ENCODE measurements at places on chromosomes 6 and 20.

DNA sequence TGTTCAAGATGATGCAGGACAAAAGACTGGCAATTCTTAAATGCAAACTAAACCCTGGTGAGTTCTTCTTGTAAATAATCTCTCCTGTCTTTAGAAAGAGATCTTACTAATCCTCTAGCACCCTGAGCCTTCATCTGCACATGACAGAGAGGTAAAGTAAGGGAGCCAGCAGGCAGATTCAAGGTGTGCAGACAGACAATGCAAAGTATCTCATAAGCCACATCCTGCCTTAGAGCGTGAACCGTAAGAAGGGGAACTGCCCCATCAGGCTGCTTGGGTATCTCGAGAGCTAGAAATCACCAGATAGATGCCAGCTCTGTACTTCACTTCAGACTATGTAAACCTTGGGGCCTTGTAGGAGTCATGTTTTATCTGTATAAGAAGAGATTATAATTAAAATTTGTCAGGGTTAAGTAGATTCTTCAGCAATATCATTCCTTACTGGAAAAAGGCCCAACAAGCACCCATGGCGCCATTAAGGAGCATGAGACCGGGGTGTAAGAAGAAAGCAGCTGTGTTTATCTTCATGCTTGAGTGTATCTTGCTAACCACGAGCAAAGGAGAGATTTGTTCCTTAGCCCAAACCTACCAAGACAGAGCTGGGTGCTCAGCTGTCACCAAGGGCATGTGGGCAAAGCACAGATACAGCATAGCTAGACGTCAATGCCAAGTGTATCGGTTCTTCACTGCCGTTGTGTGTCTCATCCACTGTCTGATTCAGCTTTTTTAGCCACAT, 24.4 kb downstream of the CNR1 start:
- no peak for DNase-seq

GRCh38 chr6:15993716-15994228, 135.1 kb upstream of the MYLIP start:
- no peak for DNase-seq

DNA sequence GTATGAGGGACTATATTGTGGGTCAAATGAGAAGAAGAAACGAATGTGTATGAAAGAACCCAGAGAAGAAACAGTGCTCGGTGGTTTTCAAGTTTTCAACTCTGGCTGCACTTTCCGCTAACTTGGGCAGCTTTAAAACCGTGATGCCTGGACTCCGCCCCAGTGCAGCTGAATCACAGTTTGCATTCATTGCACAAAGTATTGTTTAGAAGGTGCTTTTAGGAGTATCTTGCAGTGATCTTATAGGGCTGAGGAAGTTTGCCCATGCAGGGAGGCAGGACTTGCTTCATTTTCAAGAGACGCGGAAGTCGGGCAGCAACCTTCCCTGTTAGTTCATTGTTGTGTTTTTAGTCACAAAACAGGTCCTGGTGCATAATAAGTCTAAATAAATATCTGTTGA, 52.7 kb downstream of the RSPH3 start:
- no peak for DNase-seq

GRCh38 chr6:71239694-71240093, 48.9 kb upstream of the OGFRL1 start:
- no peak for DNase-seq

GRCh38 chr20:32855387-32855786, 3.3 kb upstream of the EFCAB8 start:
- no peak for DNase-seq

- DNase-seq = no peak
Measured at GRCh38 chr6:45631396-45631795, 253.7 kb upstream of the SUPT3H start.

GRCh38 chr6:104952911-104953399, 4.0 kb upstream of the LIN28B start:
- DNase-seq = no peak

DNA sequence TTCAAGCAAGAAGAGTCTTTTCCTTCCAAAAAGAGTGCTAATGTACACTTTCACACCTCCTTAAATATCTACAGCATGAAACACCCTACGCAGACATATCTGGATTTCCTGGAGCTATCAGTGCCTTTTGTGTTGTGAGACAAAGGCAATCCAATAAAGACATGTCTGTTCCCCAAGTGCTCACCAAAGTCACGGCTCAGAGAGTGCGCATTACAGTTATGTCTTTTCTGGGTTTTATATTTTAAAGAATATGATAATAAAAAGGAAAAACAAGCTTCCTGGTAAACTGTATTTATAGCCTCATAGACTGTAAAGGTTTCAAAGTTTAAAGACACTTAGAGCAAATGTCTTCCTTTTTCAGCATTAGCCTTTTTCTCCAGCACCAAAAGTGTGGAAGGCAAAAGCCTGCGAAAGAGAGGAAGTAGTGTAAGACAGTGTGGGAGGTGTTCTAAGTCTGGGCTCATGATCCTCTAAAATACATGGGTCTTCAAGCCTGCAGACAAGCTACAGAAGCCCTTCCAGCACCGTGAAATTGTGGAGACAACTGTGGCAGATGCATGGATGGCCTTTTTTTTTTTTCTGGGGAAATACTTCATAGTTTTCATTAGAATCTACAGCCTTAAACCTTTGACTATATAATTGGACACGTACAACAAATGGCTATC, 135.0 kb upstream of the SLC35B3 start:
- no peak for DNase-seq

DNA sequence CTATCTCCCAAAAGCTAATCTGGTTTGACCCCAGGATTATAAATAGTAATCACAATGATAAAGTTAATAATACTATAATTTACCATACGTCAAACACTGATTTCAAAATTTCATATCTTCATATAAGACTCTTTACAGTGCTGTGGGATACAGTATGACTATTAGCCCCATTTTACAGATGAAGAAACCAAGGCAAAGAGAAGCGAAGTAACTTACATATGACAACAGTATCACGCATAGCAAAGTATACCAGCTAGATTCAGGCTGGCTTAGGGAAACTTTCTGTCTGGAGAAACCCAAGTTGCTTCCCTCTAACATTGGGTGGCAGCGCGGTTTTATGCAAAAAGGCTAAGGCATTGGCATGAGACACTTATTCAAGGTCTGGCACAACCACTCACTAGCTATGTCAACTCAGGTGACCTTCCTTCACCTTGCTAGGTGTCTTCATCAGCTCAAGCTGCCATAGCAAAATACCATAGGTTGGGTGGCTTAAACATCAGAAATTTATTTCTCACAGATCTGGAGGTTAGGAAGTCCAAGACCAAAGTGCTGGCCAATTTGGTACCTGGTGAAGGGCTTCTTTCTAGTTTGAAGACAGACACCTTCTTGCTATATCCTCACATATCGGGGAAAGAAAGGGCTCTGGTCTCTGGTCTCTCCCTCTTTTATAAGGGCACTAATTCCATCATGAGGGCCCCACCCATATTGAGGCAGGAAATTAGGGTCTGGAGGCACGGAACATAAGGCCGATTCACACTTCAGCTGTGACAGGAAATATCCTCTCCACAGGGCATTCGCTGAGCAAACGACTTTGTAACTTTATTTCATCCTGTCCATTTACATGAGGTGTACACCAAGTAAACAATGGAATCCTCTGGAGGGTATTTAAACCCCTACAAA, 22.4 kb upstream of the UTRN start:
- DNase-seq = no peak

- no peak for DNase-seq
Measured at GRCh38 chr6:17472653-17473183, 79.3 kb downstream of the CAP2 start.

- DNase-seq = no peak
Measured at GRCh38 chr6:111794727-111795452, 78.4 kb downstream of the FYN start.

GRCh38 chr20:43983359-43983758, 68.7 kb downstream of the TOX2 start:
- DNase-seq = peak; percentile 31

DNA sequence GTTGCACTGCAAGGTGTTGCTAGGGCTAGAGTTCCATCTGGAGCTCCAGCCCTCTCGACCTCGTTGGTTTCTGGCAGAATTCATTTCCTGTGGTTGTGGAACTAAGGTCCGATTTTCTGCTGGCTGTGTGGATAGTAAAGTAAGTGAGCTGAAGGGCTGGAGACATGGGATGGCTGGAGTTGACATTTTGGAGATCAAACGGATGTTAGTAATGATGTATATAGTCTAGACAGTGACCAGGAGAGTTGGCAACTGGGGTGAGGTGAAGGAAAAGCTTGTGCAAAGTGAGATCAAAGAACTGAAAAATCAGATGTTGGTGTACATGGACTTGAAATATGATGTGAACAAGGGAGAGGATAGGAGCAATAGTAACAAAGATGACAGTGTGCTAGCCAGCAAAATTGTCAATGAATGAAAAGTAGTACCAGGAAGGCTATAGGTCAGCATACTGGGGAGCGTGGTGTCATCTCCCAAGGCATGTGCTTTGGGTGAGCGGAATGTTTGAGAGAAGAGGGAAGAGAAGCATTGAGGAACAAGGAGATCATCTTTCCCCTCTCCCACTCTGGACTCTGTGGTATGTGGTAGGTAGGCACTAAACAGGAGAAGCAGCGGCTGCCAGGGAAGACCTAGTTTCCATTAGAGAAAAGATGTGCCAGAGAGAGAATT, 7.8 kb downstream of the QRSL1 start:
- DNase-seq = no peak

Measured in suprapubic skin (tissue), 4 donors.